ENCODE measurements at places on chromosomes 11 and 22.

GRCh38 chr11:69617682-69618081 is 23.3 kb upstream of the CCND1 start:
- no peak for DNase-seq

GRCh38 chr11:11731311-11732083 is 109.7 kb upstream of the GALNT18 start:
- DNase-seq, result peak; percentile 52

GRCh38 chr11:46247659-46248058 is 29.8 kb upstream of the CREB3L1 start:
- peak; percentile 11 for DNase-seq

GRCh38 chr22:37320726-37321677 is 38.7 kb downstream of the CYTH4 start:
- no peak for DNase-seq

DNA sequence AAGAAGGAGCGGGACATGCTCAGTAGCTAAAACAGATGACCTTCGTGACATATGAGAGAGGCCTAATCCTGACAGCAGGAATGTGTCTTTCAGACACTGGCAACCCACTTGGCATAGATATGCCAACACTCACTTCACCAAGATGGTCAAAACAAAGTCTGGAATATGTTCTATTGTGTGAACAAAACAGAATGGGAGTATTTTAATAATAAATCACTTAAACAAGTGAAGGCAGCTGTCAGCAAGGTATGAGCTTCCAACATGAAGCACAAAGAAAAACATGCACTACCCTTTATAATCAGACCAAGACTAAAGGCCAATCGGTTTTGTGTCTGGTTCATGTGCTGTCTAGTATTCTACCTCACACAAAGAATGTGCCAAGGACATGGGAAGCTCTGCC is 23.1 kb downstream of the CCDC34 start:
- no peak for DNase-seq

- peak; percentile 73 for DNase-seq
Measured at GRCh38 chr22:39170825-39171622, 18.5 kb upstream of the CBX7 start.

- no peak for DNase-seq
Measured at GRCh38 chr11:32163557-32163956, 72.7 kb downstream of the RCN1 start.

DNA sequence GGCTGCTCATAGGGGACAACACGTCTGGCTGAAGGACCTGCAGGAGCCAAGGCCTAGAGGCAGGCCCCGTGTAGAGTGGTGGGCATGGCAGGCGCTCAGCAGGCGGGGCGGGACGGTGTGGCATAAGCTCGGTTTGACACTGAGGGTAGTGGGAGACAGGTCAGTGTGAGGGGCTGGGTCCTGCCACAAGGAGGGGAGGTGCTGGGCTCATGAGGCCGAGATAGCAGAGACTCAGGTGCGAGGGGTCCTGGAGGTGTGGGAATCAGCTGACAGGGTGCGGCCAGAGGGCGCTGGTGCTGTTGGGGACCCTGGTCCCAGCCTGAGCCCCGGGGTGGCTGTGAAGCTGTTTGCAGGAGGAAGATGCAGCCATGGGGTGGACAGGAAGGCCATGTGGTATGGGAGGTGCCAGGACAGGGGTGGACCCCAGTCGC is 6.7 kb downstream of the SLC22A12 start:
- DNase-seq, result no peak

- no peak for DNase-seq
Measured at GRCh38 chr11:107860688-107861087, 2.1 kb upstream of the SLC35F2 start.

- no peak for DNase-seq
Measured at GRCh38 chr22:17060126-17060525, 24.7 kb upstream of the IL17RA start.

GRCh38 chr11:126140926-126141280 is 70.5 kb downstream of the RPUSD4 start:
- peak; percentile 79 for DNase-seq

DNA sequence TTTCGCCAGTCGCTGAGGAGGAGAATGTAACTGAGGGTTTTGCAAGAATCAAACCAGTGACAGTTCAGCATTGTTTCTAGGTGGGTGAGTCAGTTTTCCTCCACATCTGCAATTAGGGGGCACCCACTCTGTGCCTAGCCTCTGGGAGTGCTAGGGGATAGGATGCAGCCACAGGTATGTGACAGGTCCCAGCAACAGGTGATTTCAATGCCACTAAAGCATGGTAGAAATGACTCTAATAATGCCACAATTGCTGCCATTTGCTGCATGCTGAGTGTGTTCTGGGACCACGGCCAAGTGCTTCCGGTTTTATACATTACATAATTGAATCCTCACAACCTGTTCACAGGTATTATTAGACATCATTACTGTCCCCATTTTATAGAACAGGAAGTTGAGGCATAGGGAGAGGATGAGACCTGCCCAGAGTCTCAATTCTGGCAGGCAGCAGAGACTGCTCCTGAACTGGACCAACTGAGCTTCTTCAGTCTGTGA is 556 bp downstream of the CRYBB2 start:
- no peak for DNase-seq

GRCh38 chr22:20438678-20439492 is 1.3 kb upstream of the SCARF2 start:
- no peak for DNase-seq

Data from NCI-H510A treated with DMSO at 0.1 percent for 48 hours (cell line).